ENCODE measurements at places on chromosomes 16 and 17. TPM values are rescaled to one million over a fixed set of nuclear protein-coding genes. Genes with fewer than 3 reads are reported as not detected.

DNA sequence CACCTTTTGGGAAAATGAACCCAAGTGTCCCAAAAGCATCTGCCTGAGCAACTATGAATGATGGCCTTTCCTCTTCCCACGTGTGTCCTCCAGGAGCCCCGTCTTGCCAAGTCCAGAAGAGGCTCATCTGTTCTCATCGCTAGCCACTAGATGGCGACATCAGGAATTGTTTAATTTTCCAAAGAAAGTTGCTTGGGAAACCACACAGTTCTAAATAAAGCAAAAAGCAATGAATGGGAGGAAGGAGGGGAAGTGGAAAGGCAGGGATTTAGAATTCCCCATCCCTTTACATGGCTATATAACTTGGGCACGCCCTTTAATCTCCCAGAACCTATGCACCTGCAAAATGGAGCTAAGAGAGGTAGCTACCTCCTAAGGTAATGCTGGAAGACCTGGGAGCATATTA is 9.0 kb upstream of the CDH5 start:
- peak; percentile 77 for DNase-seq

DNA sequence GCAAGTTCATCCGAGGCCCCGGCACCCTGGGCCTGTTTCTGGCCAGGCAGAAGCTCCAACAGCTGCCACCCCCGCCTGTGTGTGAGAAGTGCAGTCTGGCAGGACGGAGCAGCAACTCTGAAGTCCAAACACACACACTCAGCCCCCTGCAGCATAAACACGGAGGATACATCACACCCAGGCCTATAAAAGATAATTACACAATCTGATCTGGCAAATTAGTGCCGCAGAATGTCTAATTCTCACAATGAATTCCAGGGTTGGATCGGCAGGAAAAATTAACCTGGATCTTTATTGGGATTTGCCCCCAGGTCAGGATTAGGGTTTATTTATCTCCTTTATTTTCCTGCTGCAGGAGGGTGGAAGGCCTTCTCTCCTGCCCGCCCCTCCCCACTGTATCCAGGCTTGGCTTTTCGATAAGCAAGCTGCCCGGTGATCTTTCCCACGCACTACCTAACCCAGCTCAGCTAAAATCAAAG is 311.4 kb downstream of the SOX9 start:
- no peak for DNase-seq

GRCh38 chr16:78395035-78395434 is 295.6 kb downstream of the WWOX start:
- DNase-seq: no peak

- no peak for DNase-seq
Measured at GRCh38 chr17:82108038-82108437, 10.0 kb upstream of the FASN start.

DNA sequence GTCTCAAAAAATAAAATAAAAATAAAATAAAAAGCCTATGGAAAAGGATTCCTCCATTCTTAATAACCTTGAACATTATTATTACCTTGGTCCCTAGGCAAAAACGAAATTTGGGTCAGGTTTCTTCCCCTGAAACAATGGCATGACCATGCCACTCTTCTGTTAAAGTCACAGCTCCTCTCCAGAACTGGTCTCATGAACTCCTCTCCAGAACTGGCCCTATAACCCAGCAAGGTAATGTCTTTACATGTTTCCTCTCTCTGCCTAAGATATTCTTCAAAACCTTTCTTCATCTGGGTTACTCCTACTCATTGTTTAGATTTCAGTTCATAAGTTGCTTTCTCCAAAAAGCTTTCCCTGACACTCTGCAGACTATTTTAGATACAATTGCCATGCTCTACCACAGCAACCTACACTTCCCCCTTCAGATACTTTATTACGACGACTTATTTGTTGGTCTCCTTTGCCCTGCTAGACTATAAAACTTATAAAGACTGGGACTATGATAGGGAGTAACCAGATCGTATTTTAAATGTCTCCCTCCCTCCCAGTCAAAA is 13.5 kb downstream of the TRIM37 start:
- DNase-seq: no peak

DNA sequence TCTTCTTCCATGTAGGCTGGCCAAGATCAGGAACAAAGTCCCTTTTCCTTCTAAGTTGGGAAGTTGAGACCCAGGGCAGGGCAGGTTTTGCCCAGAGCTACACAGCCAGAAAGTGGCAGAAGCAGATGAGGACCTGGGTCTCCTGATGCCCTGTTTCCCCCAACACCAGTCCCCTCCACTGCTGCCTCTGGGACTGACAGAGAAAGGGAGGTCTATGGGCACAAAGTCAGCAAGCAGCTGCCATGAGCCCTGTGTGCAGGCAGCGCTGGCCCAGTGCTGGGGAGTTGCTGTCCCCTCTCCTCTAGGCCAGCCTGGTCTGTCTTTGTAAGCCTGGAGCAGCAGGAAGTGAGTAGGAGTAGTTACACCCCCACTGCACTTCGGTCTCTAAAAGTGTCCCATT is 46.9 kb upstream of the NKD1 start:
- DNase-seq: no peak

GRCh38 chr16:89171216-89172170 is at the start of gene CDH15:
TSS of gene CDH15 (plus strand) at chr16:89171748. CDS start at chr16:89171832, 84 bp downstream.
- DNase-seq: peak; percentile 97

DNA sequence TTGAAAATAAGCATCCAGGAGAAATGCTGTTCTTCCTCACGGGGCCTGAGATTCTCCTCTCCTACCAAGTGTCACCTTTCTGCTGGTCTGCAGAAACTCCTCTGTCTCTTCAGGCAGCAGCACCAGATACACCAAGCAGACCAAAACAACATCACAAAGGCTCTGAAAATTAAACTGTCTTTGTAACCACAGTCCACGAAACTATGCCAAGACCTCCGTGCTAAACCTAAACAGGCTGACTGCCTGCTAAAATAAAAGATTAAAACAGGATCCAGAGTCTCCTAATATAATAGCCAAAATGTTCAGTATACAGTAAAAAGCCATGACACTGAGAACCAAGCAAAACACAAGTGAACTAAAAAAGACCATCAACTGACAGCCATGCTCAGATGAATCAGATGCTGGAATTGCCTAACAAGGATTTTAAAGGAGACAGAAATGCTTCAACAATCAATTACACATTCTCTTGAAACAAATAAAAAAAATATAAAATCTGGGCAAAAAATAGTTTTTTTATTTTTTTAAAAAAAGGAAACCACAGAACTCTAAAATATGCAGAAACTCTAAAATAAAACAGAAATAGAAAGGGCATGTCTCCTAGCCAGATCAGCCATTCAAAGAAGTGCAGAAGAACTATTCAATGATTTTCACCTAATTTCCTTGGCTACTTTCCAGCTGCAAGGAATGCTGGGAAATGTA is 50.3 kb upstream of the TOX3 start:
- no peak for DNase-seq

- DNase-seq: no peak
Measured at GRCh38 chr17:77429369-77429968, 288.7 kb downstream of the SEC14L1 start.

DNA sequence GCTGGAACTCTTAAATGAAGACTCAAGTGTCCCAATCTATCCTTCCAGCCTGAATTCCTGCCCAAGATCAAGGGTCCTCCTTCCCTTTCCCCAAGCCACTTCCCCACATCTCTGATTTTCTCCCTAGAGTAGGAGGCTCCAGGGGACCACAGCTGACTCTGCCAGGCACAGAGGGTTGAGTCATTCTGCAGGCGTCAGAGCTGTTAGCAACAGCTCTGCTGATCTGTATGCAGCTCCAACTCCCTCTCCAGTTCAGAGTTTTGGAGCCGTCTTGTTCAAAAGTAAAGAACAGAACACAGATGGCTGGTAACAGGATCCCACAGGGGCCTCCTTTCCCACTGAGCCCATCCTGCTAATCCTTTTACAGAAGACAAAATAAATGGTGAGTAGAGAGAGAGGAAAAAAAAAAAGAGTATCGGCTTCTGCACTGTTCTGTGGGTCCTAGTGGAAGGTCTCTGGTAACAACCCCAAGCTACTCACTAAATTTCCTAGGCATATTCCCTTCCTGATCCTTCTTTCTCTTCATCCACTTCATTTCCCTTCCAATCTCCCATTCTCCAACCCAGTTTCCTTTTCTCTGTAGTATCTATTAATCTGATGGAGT is 13.4 kb upstream of the TAOK1 start:
- DNase-seq: peak; percentile 87

DNA sequence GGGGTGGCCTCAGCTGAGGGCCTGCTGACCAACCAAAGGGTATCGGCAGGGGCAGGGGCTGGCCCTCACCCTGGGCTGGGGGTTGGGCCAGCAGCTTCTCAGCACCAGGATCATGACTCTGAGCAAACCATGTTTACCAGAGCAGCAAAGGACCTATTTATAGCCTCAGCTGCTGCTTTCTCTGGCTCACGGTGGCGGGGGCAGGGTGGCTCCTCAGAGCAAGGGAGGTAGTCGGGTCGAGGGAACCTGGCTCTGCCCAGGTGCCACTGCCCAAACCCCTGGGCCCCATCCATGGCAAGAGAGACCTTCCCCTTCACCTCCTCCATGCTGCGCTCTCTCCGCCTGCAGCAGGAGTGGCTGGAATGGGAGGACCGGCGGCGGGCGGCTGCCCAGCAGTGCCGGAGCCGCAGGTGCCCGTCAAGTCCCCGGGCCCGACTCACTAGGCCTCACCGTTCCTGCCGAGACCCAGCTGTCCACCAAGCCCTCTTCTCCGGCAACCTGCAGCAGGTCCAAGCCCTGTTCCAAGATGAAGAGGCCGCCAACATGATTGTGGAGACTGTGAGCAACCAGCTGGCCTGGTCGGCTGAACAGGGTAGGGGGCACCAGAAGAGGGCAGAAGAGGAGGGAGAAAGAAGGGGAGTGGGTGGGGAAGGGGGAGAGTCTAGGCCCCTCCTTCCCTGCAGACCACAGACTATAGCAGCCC is at the start of gene ASB16:
Gene ASB16, plus strand, starts transcription at position 206 of the 703 bp plus-strand sequence. Its CDS starts 86 bp downstream, at position 292.
- DNase-seq: peak; percentile 55

DNA sequence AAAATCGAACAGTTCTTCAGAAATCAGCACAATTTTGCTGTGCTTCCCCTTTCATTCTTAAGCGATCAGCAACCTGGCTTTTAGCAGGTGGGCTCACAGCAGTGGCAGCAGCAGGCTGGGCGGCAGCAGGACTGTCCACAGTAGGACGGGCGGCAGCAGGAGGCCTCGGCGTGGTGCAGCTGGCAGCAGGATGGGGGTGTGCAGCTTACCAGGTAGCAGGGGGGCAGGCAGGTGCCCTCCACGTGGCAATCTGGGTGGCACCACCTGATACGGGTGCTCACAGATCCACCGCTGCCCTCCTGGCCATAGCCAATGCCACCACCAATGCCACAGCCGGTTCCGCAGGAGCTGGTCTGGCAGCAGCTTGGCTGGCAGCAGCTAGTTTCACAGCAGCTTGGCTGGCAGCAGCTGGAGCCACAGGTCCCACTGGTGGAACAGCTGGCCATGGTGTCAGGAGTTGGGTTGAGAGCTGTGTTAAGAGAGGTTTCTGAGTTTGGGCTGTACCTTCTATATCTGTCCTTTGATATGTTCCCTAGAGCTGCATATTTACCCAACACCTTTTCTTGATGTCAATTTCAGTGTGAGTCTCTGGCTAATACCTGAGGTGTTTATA is at the start of gene KRTAP1-4:
Gene KRTAP1-4, minus strand, starts transcription at position 563 of the 613 bp plus-strand sequence. Its CDS starts 117 bp downstream, at position 446.
- DNase-seq: no peak

- peak; percentile 66 for DNase-seq
Measured at GRCh38 chr16:50718061-50718760, 23.7 kb upstream of the CYLD start.

- no peak for DNase-seq
Measured at GRCh38 chr16:11759997-11760396, 17.3 kb upstream of the TXNDC11 start.

The CDRT4 gene
- not detected for total RNA-seq

The C17orf113 gene
- total RNA-seq: 0.29 TPM

The ATXN1L gene
- total RNA-seq: 11.5 TPM

The ATAD5 gene
- total RNA-seq: 7.4 TPM

The KRTAP4-6 gene
- total RNA-seq: not detected

The RANBP10 gene
- total RNA-seq: 4.5 TPM

The TPSG1 gene
- not detected for total RNA-seq

The TAC4 gene
- not detected for total RNA-seq

The RPA1 gene
- total RNA-seq: 19.3 TPM

The KRTAP2-4 gene
- total RNA-seq: not detected

The MGAT5B gene
- 0.23 TPM for total RNA-seq

All from LHCN-M2 (cell line).